Cardiac ventricle fibroblast (primary cell): ENCODE measurements at places on chromosomes 4 and X. TPM values are rescaled to one million over a fixed set of nuclear protein-coding genes. Genes with fewer than 3 reads are reported as not detected.

ESX1 gene
- total RNA-seq: not detected in 2 replicates

PRRG3 gene
- total RNA-seq: 0.10 TPM in 1 of 2 replicates, not detected in the other

CDS1 gene
- 0.24 and 0.56 TPM in 2 replicates for total RNA-seq

SSX3 gene
- total RNA-seq: not detected in 2 replicates

GABRQ gene
- total RNA-seq: not detected in 2 replicates

GRPR gene
- total RNA-seq: not detected in 2 replicates

INPP4B gene
- total RNA-seq: 1.6 and 2.1 TPM in 2 replicates
